ENCODE measurements at places on chromosomes 13 and 19.
A peak's percentile ranks its signal among the peaks of the same experiment; 100 is the strongest.

DNA sequence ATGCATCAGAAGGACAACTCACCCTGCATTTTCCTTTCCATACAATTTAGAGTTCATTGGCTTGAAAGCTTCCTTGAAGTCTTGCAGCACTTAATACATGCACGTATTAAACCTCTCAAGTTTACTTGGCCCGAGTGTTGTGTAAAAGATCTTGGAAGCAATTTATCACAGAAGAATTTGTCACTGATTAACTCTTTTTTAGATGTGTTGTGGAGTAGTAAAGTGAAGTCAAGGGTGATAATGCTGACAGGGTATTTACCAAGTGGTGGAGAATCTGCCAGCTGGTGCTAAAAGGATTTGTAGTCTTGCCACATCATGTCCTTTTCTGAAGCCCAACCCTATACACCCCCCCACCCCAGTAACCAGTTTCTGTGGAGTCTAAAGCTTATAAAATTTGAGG, 421.0 kb upstream of the MIR17HG start:
- no peak for DNase-seq

DNA sequence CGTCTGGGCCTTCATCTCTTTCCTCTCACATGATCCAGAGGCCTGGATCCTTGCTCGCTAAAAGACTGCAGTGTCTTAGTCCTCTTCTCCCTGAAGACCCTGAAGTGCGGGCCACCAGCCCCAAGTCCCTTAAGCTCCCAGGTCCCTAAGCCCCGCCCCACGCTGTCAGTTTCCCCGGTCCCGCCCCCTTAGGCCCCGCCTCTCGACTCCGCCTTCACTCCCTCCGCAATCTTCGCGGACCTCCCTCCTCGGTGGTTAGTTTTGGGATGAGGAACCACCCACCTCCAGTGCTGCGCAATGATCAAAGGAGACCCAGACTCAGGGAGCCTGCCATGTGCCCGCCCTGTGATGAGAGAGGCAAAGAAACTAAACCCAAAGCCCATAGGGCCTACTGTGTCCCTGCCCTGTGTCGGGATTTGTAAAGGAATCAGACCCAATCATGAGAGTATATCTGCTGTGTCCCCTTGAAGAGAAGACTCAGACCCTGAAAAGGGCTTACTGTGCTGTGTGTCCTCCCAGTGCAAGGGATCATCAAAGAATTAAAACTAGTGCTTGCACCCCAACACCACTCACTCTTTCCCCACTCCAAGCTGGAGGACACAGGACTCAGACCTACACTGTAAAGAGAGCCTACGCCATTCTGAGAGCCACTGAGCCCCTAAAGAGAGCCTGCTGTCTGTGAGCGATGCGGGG, 3.0 kb upstream of the COX6B1 start:
- no peak for DNase-seq

- DNase-seq = no peak
Measured at GRCh38 chr13:43273362-43273761, 250.0 kb downstream of the DNAJC15 start.

GRCh38 chr19:6226444-6227155, 53.2 kb downstream of the MLLT1 start:
- no peak for DNase-seq

DNA sequence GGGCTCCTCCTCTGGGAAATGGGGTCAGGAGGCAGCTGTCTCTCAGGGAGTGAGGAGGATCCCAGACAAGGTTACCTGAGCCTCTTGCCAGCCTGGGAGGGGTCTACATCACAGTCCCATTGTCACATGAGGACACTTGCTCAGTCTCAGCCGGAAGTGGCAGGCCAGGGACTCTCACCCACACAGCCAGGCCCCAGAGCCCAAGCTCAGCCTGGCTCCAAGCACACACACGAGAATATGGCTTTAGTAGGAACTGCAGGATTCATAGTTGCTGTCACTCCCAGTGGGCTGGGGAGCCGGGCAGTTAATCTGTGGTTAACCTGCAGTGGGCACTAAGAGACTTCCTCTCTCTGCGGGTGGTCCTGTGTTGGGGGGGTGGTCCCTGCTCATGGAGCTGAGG, 15.8 kb upstream of the RELB start:
- DNase-seq = no peak

- no peak for DNase-seq
Measured at GRCh38 chr19:54319049-54319448, 6.1 kb upstream of the LILRA5 start.

GRCh38 chr19:10006335-10006708, 4.0 kb downstream of the COL5A3 start:
- no peak for DNase-seq

DNA sequence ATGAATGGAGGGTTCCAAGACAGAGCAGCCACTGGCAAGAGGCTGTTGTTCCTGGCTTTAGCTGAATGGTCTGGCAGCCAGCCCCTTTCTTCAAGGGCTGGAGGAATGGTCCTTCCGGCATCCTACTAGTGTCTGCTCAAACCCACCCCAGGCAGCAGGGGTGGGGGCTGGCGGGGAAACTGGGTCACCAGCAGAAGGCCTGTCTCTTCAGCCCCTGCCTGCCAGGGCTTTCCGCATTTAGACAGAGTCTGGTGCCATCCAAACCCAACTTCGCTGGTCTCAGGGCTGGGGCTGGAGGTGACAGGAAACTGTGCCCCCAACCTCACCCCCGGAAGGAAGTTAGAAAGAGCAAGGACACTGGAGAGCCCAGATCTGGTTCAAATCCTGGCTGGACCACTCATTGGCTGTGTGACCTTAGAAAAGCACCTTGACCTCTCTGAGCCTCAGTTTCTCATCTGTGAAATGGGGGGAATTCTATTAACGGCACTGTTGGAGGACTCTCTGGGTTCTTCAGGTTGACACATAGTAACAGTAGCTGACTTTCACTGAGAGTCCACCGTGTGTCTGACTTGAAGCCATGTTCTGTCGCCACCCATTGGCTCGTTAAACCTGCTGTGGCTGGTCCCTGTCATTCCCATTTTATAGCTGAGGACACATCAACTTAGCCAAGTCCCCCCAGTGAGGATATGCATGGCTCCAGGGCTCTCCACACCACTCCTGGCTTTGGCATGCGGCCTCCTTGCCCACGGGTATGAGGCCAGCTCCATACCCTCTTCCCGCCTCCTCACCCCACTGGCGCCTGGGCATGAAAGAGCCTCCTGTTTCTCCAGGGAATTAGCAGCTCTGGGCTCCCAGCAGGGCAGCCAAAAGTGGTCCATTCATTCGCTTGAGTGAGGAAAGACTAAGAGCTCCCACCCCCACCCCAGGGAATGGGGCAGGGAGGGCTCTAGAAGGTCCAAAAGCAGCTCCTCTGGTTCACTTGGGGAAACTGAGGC, 2.5 kb upstream of the NR2C2AP start:
- no peak for DNase-seq

GRCh38 chr13:25946321-25946720, 105.5 kb downstream of the SHISA2 start:
- DNase-seq = no peak

DNA sequence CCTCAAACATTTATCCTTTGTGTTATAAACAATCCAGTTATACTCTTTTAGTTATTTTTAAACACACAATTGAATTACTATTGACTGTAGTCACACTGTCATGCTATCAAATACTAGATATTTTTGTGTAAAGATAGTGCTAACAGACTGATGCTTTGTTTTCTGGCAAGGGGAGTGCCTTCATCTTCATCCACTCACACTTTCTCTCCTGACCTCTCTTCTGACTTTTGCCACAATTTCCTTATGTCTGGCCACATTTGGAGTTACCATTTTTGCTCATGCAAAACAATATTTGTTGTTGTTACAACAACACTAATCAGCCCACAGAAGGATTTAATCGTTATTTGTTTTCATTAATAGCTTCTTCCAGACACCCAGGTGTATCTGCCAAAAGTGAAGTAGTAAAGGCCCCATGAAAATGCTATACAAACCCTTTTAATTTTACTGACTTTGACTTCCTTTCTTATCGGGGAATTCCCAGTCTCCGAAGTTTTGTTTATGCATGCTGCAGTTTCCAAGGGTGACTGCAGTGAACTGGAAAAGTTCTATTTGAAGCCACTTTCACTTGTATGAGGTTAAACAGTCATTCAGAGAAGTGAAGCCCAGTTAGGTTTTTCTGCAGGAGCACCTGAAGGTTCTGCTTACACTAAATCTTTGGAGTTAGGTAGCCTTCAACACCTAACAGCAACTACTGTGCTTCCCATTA, 66.1 kb upstream of the FRY start:
- peak; percentile 53 for DNase-seq
